Stimulated activated CD4-positive, alpha-beta T cell treated with anti-CD3 and anti-CD28 coated beads, Interleukin-12 subunit alpha, Interleukin-12 subunit beta, amount 100 ng/mL, for 24 hours (primary cell): ENCODE measurements at places on chromosomes 6 and 20.

DNA sequence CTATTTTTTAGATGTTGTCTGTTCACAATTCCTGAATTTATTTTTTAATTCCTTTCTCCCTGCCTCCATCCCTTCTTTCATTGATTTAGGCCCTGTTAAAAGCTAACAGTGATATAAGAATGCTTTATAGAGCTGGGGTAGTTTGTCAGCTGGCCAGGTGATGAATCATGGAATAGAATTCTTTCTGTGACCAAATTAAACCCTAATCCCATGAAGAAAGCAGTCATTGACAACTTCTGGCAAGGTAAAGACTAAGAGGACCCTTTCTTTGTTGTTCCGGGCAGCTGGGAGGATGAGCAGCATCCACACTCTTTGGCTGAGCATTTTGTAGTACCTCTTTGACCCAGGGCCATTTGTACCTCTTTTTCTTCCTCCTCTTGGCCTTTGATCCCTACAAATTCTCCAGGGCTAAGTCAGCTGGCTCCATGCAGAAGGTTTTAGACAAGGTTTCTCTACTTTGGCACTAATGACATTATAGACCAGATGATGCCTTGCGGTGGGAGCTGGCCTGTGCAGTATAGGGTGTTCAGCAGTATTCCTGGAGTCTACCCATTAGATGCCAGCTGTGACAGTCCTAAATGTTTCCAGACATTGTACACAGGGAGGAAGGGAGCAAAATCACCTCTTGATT lies 102.9 kb downstream of the SLX4IP start:
- no peak for DNase-seq

- DNase-seq = no peak
Measured at GRCh38 chr6:14718861-14719260, 527.0 kb upstream of the JARID2 start.

- DNase-seq = no peak
Measured at GRCh38 chr6:41972826-41973225, 31.2 kb upstream of the CCND3 start.

DNA sequence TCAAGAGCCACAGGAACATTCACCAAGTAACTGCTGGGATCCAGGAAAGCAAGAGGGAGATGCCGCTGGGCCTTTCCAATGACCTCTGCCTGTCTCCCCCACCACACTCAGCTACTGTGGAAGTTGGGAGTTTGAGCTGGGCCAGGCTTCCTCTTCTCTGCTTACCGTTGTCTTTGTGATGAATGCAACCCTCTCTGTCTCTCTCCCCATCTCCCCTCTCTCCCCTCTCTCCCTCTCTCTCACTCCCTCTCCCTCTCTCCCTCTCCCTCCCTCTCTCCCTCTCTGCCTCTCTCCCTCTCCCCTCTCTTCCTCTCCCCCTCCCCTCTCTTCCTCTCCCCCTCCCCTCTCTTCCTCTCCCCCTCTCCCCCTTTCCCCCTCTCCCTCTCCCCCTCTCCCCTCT lies 54.8 kb downstream of the EDN3 start:
- no peak for DNase-seq

DNA sequence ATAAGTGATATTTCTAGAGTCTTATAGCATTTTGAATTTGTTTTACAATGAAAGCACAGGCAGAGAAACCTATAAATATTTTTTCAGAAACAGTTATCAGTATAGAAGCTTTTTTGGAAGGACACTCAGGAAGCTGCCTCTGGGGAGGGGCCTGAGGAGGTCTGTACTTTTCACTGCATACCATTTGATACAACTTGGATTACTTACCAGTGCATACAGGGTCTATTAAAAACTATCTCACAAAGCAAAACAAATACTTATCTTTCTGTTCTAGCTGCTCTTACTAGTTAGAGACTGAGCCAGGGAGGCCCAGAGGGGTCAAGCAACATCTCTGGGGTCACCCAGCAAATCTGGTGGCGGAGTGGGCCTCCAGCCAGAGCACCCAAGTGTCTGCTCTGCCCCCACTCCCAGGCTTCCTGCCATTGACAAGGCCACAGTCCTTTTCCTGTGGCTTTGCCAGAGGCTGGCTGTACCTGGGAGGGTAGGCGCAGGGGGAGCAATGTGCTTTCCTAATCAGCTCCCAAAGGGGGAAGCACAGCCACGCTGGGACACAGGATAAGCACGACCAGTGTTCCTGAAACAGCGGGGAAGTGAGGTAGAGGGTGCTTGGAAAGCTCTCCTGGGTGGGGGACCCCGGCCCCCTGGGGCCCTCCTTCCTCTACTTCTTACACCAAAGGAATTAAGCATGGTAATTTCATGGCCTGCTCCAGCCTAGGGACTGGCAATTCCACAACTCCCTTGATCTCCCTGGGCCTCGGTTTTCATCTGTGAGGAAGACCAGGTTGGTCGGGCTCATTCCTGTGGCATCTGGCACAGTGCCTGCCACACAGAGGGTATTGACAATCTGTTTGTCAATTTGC lies 7.8 kb downstream of the TCF15 start:
- no peak for DNase-seq

- no peak for DNase-seq
Measured at GRCh38 chr6:22327881-22328280, 31.0 kb upstream of the PRL start.
